ENCODE measurements at places on chromosomes 7 and 10.

- no peak for DNase-seq
Observed at GRCh38 chr7:150329331-150330120, 6.2 kb upstream of the ACTR3C start.

DNA sequence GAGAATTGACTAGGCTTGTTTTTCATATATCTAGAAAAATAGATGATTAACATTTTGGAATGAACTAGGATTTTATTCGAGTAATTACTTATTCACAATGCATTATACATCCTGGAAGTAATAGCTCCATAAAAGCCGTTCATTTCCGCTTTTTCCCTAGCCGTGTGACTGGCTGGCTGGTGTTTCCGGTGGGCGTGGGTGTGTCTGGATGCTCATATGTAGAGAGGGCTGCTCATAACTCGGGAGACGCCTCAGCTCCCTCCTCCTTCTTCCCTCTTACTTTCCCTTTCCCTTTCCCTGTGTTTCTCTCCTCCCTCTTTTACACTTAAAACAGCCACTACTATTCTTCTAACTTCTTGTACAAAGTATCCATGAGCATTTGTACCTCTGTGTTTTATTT, 187.7 kb upstream of the VSTM2A start:
- no peak for DNase-seq

DNA sequence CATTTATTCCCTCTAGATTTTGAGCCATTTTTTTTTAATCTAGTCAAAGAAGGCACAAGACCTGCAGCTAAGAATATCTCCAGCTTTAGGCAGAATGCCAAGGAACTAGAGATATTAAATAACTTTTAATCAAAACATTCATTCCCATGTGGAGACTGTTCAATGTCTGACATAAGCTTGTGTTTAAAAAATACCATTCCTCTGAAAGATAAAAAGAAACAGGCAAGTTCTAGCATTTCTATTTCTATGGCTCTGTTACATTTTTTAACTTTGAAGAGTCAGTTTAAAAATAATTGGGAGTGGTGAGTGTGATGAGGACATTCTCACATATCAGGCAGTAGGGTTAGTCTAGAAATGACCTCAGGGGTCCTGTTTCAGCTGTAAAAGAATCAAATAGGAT, 48.0 kb downstream of the RHOBTB1 start:
- no peak for DNase-seq

DNA sequence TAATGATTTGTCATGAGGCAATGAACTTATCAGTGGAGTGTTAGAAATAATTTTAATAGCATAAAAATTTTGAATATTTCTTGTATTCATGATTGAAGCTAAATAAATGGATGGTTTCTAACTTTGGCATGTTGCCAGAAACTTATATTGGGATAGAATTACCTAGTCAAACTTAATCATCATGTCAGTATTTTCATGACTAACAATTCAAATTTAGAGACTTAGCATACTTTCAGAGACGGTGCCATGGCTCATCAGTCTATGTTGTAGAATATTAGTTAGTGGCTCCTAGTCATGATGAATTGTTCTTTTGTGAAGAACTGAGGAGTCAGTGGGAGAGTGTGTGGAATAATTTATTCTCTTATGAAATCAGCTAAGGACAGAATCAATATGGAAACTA, 599.6 kb upstream of the POT1 start:
- DNase-seq, result no peak

DNA sequence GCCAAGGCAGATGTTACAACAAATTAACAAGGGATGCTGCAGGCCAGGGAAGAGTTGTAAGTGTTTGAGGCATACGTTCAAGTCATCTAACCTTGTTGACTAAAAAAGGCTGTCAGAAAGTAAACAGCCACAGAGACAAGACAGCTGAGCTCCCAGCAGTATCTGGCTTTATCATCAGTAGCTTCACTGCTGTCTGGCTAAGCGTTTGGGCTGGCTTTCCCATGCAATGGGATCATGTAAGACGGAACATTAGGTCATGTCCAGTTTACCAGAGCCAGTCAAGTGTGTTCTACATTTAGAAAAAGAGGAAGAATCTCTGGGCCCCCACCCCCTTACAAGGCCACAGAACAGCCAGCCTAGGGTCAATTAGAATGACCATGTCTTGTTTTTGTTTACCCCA, 51.3 kb upstream of the GSAP start:
- no peak for DNase-seq

DNA sequence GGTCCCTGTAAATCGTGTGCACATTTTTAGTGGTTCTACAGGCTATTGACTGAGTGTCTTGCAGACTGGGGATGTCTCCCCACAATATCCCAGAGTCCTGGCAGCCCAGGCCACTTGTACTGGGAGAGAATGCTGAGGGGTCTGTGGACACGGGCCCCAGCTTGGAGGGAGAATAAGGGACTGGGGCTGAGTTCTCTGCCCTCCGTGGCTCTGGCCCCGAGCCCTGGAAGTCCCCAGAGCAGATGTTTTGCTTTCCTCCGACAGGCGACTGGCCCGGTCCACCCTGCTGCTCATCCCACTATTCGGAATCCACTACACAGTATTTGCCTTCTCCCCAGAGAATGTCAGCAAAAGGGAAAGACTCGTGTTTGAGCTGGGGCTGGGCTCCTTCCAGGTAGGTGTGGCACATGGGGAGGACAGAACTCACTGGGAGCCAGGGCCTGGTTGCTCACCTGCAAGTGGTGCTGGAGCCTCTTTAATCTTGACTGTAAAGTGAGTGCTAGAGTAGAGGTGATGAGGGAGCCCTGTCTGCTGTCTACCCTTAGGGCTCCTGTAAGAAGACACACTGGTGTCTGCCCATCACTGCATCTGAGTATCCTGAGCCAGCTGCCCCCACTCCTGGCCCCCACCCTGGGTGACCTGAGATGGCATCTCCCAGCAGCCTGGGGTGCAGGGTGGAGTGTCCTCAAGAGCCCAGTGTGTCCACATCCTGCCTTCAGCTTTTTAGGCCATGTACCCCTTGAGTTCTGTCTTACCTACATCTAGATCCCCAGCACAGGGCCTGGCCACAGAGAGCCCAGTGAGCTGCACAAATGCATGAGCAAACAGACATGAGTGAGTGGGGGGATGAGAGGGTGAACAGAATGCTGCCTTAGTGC, 51.1 kb downstream of the ADCYAP1R1 start:
- no peak for DNase-seq

DNA sequence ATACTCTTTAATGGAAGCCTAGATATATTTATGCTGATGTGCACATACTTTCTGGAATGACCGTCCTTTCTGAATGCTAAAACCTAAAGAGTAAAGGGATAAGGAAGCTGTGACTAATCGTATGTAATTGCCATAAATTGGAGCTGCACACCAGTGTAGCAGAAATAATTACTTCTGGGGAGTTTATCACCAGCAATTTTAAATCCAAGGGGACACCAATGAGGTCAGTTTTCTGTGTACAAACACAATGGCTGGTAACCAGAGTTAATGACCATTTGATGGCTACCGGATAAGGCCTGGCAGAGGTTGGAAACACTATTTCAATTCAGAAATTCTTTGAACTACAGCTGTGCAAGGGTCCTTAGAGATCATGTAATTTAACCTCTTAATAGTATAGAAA, 670.1 kb downstream of the REEP3 start:
- no peak for DNase-seq

- no peak for DNase-seq
Observed at GRCh38 chr10:7846591-7846990, 28.3 kb downstream of the TAF3 start.

DNA sequence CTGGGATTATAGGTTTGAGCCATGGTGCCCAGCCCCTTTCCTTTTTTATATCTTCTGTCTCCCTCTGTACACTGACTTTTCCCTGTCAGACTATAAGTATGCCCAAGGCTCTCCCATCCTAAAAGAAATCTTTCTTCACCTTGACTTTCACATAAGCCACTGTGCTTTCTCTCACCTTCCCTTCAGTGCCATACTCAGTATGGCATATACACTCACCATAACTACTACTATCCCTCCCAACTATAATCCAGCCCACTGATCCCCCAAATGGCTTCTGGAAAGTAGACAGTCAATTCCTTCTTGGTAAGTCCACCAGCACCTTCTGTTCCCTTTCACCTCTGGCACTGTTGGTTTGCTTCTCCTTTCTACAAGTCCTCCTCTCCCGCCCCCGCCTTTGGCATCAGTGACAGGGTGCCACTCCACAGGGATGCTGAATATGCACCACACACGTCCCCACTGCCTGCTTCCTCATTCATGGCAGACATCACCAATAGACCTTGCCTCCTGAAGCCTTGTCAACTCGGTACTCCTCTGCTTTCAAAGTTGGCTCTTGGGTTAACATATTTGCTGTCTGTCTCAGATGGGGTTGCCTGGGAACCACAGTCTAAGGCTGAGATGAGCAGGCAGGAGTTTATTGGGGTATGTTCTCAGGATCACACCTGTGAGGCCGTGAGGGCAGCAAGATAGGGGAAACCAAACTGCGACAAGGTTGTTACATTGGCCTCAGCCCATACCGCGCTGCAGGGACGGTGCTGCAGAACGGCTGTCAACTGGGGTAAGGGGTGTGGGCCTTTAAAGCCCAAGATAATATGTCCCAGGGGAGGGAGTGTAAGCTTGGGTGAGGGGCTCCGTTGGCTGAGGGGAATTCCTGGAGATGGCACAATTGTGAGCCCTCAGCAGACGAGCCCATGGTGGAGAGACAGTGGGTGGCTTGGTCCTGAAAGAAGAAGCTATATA, 7.2 kb upstream of the PSAP start:
- DNase-seq, result no peak

- no peak for DNase-seq
Observed at GRCh38 chr7:66669088-66669487, 40.4 kb downstream of the KCTD7 start.

GRCh38 chr10:74640134-74640921, 186.1 kb upstream of the KAT6B start:
- DNase-seq, result no peak

GRCh38 chr7:119994928-119995327, 278.0 kb upstream of the KCND2 start:
- DNase-seq, result no peak

GRCh38 chr7:68321076-68321639, 1277.1 kb upstream of the AUTS2 start:
- DNase-seq, result no peak

GRCh38 chr10:133474665-133475424, 21.1 kb downstream of the SCART1 start:
- no peak for DNase-seq

DNA sequence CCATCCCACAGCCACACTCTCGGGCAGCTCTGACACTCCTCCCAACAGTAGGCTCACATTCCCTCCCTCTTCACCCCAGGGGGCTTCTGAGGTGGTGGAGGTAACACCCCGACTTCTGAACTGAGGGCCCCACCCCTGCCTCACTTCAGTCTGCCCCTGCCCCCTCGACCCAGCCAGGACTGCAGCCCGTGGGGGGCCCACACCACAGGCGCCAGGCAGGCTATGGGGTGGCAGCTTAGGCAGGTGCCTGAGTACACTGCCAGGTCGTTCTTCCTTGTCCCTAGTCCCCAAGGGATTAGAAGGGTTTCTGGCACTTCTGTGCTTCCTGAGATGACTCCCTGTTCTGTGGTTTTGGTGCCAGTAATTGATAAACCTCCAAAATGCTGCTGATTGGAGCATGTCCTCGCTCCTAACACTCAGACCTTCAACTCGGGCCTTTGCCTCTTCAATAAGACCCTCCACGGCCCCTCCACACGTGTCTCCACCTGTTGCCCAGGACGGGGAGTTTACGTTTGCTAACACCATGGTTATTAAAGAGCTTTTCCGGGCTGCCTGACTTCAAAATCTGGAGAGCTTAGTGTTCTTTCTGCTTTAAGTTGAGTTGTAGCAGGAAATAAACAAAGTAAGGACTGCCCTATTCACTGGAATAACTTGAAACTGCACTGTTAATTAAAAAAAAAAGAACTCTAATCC, 23.8 kb upstream of the LARP4B start:
- no peak for DNase-seq

DNA sequence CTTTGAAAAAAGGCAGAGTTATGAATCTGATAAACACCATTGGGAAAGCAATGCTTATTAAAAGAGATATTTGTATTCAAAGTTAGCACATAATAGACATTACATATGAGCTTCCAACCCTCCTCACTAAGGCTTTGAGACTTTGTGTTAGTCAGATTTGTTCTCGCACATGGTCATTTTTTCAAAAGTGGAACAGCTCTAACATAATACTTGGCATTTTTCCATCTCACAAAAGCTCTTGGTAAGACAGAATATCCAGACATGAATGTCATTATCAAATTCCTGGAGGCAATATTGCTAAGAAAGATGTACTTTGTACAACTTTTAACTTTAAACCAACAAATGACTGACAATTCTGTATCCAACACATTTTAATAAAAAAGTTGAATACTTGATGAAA, 292.4 kb upstream of the SMIM30 start:
- DNase-seq, result no peak

- no peak for DNase-seq
Observed at GRCh38 chr10:132417257-132417910, 20.4 kb downstream of the PWWP2B start.

GRCh38 chr10:105413997-105414396, 772.9 kb downstream of the SORCS3 start:
- DNase-seq, result no peak

GRCh38 chr10:116629340-116629739, 8.6 kb downstream of the PNLIPRP2 start:
- DNase-seq, result no peak

DNA sequence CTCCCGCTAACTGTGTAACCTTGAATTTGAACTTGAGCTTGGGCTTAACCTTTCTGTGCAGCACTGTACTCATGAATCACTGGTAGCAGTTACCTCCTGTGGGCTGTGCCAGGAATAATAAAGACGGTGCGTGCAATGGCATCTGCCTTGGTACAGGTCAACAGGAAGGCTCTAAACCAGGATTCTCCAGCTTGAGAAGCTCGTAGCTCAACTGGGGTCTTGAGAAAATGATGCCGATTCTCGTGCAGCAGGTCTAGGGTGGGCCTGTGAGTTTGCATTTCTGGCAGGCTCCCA, 112.5 kb upstream of the ANLN start:
- DNase-seq, result no peak

DNA sequence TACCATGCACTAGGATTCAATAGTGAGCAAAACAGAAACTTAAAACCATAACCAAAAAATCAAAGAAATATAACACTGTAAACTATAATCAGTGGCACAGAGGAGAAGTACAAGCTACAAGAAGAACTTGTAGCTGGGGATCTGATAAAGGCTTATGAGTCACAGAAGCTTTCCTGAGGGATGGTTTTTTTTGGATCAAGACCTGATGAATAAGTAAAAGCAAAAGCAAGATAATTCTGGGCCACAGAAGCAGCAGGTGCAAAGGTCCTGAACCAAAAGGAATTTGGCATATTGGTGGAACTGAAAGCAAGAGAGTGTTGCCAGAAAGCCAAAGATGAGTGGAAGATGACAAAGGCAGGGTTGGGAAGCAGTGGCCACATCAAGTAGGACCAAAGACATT, 37.4 kb upstream of the BET1 start:
- no peak for DNase-seq

- DNase-seq, result peak; percentile 20
Observed at GRCh38 chr7:91941450-91941849, 788 bp downstream of the AKAP9 start.

GRCh38 chr7:55365205-55365674, at the start of gene LANCL2:
TSS of gene LANCL2 (plus strand) at chr7:55365337. CDS start at chr7:55366026, 689 bp downstream.
- peak; percentile 58 for DNase-seq

GRCh38 chr7:126541406-126541805, 711.3 kb downstream of the GRM8 start:
- no peak for DNase-seq

Data from stimulated activated CD4-positive, alpha-beta T cell treated with anti-CD3 and anti-CD28 coated beads, Interleukin-4, amount 100 ng/mL, for 1 hour (primary cell).